Stimulated activated CD4-positive, alpha-beta T cell treated with anti-CD3 and anti-CD28 coated beads, Interleukin-1b, Interleukin-23, amount 100 ng/mL, for 1 hour (primary cell): ENCODE measurements at places on chromosomes 2 and 18.

DNA sequence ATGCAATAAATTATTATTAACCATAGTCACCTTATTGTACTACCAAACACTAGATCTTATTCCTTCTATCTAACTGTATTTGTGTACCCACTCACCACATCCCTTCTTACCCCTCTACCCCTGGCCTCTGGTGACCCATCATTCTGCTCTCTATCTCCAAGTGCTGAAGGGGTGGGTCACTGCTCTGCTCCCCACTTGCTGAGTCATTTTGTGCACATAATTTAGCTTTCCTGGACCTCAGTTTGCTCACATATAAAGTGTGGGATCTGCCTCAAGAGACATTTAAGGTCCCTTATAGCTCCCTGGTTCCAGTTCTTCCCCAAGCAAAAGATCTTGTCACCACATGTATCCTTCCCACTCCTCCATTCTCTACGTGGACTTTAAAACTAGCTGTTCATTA, 169.4 kb downstream of the ZNF385B start:
- no peak for DNase-seq

- DNase-seq, result no peak
These were observed 140.3 kb downstream of the RPIA start for GRCh38 chr2:88831792-88832248.

- DNase-seq, result no peak
These were observed 523.8 kb upstream of the TNP1 start for GRCh38 chr2:217383620-217384019.

- no peak for DNase-seq
These were observed 275.1 kb downstream of the SETBP1 start for GRCh38 chr18:44955825-44956224.

DNA sequence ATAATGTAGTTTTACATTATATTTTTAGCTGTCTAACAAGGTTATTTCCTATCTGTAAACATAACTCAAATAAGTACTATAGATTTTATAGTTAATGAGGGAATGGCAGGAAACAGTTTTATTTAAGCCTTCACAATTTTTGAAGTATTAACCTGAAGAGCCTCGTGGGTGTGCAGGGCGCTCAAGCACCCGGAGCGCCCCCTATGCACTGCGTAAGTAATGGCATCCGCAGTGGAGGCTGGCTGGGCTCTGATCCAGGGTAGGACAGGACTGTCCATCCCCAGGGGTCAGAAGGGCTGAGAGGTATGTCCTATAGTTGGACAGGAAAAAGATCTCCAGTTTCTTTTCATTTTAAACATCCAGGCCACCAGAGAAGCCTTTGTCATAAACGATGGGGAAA, 8.2 kb upstream of the GBX2 start:
- no peak for DNase-seq

DNA sequence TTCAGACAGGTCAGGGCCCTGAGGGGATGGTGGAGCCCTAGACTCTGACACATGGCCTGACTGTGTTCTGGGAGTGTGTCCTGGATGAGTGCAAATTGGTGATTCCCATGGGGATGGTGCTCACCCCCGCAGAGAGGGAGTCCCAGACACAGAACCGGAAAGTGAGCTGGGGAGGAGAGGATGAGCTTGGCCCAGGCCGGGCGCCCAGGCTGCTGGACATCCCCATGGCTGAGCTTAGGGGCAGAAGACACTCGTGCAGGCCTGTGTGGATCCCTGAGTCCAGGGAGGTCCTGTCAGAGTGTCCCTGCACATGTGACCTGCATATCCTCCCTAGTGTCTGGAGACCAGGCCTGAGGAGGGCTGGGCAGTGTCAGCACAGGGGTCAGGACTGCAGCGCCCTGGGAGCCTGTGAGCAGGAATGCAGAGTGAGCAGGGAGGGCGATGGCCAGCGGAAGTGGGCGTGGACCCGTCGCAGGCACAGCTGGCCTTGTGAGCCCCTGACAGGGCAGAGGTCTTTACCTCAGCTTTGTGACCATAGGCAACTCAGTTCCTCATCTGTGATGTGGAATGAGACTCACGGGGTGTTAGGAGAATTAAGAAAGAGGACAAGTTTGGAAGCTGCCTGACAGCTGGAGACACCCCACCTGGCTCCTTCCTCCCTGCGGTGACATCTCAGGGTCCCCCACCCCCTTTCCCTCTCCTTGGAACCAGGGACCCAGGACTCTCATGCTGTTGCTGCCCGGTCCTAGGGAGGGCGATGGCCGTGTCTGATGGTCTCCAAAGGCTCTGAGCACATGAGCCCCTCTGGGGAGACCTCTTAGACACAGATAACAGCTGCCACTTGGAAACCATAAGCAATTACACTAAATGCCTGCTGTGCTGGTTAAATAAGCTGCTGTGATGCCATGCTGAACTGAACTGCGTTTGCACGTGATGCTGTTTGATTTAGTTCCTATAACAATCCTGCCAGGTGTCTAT, 62.6 kb upstream of the HS6ST1 start:
- no peak for DNase-seq

DNA sequence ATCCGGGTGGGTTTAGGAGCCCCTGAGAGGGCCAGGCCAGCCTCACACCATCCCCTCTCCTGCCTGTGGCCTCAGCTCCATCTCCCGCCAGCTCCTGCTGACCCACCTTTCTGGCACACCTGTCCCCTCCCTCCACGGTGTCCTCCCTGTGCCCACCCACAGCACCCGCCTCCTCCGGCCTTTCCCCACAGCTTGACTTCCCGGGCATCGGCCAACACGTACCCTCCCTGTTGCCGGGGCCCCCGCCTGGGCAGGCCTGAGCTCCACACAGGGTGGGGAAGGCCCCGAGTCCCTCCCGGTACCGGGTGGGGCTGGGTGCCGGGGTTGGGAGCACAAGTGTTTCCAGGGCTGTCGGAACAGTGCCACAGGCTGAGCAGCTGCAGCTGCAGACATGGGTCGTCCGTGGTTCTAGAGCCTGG, 6.5 kb downstream of the GPC1 start:
- DNase-seq, result no peak

GRCh38 chr2:138515092-138515491, 13.5 kb downstream of the SPOPL start:
- DNase-seq, result no peak

- DNase-seq, result no peak
These were observed 83.1 kb downstream of the NDUFA10 start for GRCh38 chr2:239942090-239942489.

DNA sequence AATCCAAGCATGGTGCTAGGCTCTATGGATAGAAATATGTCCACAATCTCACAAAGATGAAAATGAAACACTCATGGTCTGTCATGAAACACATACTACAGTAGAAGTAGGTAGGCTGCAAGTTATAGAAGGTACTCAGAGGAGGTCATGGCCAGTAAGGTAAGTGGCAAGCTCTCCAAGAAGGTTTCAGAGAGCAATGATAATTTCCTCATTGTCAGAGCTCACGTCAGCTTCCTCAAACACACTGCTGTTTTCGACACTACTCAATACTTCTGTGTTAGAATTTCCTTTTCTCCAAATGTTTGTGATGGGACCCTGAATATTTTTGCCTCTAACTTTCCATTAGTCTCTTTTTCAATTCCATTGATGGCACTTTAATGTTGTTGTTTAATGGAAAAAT, 25.5 kb downstream of the CCDC141 start:
- no peak for DNase-seq

DNA sequence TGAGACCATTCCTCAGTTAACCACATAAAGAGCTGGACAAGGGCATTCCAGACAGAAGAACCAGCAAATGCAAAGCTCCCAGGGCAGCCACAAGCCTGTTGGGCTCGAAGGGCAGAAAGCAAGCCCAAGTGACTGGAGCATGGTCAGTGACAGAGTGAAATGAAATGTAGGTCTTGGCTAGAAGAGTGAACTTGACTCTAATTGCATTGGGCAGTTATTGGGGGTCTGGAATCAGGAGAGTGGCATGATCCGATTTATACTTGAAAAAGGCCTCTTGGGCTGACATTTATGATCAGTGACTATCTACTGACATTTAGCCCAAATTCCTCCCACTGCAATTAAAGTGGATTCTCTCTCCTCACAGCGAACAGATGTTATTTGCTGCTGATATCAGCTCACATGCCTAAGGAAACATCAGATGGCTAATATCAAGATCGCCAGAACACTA, 152.5 kb upstream of the KLF7 start:
- DNase-seq, result no peak

DNA sequence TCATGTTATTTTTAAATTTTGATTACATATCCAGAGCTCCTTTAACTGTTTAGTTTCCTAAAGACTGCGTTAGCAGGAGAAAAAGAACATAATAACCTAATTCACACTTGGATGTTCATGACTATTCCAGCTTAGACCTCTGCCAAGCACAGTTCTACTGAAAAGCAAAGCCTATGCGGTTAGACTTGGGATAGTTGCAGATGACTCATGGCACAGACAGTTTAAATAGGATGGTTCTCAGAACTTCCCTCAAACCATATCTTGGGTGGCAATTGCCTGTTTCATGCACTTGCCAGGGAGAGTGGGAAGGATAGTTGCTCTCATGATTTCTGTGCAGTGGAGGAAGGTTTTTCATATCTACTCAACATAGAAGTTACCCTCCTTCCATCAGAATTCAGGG, 149.7 kb upstream of the KLHL29 start:
- no peak for DNase-seq

DNA sequence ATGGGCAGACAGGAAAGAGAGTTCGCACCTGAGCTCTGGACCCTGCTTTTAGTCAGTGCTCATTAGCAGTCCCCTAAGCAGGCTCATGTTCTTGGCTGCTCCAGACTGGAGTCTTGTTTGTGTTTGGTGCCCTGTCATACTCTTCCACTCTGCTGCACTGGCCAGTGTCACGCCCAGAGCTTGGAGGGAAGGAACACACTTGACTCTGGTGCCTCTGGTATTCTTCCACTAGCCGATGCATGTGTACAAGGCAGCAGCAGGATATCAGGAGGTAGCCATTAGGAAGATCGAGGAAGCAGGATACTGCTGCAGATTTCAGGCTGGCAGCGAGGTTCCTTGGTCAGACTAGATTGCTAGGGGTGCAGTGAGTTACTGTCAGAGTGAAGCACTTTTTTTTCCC, 81.4 kb upstream of the B3GNT2 start:
- no peak for DNase-seq

- no peak for DNase-seq
These were observed 903 bp downstream of the KCNG3 start for GRCh38 chr2:42492691-42493467.

- DNase-seq, result no peak
These were observed 248.9 kb upstream of the CWC22 start for GRCh38 chr2:180255981-180256380.

- no peak for DNase-seq
These were observed 271.6 kb upstream of the MGAT5 start for GRCh38 chr2:133982256-133982655.

DNA sequence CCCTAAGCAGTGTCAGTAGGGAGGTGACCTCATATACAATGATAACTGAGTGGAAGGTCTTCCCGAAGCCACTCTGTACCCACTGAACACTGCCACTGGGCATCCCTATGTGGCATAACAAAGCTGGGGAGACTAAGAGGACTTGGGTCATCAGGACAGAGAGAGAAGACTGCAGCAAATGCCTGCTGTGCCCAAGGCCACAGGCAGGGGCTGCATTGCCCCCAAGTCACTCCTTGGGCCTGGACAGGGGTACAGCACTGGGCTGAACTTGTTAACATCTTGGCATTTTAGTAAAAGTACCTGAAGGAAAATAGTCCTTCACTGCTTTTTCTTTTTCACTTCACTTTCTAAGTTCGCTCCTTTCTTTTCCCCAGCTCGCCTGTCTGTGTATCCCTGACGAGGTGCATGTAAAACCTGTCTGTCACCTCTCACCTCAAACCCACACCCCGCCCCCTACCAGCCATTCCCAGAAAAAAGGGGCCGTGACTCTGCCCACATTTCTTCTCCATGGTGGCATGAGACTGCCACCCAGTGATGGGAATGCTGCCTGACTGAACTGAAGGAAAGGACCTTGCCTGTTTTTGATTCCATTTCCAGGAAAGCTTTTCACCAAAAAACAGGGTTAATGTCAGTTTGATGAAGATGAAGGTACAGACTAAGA, 62.9 kb downstream of the MTHFD2 start:
- DNase-seq, result no peak

DNA sequence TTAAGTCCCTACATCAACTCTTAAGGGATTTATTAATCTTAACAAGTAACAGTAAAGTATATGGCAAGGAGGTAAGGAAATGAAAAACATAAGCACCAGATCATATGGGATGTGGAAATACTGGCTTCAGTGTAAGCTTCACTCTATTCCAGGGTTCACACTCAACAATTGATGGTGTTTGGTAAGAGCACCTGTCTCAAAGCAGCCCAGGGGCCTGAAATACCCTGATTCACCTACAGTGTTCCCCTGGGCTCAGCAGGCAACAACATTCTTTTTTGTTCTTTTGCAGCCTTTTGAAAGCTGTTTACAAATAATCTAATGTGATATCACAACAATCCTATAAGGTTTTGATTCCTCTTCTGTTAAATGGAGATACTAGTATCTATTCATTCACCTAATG, 1.2 kb upstream of the MLPH start:
- DNase-seq, result no peak

DNA sequence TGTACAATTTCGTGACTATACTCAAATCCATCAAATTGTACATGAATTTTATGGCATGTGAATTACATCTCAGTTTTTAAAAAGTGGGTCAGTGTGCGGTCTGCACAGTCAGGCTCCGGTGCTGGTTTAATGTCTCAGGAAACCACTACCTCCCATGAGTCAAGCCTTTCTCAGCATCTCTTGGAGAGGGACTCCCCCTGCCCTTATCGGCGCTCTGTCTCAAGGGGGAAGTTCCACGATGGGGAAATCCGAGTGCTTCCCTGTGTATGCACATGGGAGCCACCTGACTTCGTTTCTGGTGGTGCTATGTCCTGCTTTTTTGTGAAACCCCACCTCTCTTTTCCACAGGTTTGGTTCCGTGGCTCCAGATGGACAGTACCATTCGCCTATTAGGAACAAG, 72.5 kb downstream of the ACOXL start:
- peak; percentile 24 for DNase-seq

DNA sequence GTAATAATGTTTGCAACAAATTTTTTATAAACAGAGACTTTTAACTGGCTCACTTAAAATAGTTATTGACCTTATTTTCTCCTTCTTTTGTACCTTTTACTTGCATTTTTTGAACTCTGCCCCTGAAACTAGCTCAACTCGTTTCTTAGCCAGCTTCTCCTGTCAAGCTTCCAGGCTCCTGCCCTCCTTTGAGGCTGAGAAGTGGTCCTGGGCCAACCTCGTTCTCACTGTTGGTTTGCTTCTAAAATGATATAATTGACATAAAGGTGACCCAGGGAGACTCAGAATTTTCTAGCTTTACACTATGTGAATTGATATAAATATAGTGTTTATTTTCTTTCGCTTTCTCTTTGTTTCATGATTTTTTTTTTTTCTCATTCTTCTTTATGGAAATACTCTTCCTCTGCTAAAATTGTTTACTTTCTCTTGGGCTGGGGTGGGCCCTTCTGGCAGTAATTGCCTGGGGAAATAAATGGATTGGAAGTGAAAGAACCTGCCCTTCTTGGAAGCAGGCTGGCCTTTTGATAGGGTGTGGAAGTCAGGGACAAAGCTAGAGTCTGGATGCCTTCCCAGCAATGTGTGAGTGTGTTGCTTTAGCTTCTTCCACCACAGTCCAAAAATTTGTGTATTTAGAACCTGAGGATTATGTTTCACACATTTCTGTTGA, 30.7 kb downstream of the GPD2 start:
- no peak for DNase-seq
